ENCODE measurements at places on chromosomes 1 and 21. TPM values are rescaled to one million over a fixed set of nuclear protein-coding genes. Genes with fewer than 3 reads are reported as not detected.

DNA sequence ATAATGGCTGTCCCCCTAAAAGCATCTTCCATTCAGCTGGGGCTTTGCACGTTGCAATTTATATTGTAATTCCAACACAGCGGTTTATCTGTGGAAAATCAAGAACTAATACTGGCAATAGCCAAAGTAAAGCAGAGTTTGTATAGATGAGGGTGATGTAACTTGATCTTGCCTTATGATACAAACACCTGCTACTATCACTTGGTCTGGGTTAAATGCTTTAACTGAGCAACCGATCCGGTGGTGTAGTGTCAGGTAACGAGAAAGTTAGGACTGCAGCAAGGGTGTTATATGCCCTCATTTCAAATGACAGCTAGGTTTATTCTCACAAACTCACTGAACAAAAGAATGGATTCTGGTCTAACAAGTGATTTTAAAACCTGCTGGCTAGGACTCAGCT, 47.3 kb upstream of the PLPPR4 start:
- no peak for DNase-seq

DNA sequence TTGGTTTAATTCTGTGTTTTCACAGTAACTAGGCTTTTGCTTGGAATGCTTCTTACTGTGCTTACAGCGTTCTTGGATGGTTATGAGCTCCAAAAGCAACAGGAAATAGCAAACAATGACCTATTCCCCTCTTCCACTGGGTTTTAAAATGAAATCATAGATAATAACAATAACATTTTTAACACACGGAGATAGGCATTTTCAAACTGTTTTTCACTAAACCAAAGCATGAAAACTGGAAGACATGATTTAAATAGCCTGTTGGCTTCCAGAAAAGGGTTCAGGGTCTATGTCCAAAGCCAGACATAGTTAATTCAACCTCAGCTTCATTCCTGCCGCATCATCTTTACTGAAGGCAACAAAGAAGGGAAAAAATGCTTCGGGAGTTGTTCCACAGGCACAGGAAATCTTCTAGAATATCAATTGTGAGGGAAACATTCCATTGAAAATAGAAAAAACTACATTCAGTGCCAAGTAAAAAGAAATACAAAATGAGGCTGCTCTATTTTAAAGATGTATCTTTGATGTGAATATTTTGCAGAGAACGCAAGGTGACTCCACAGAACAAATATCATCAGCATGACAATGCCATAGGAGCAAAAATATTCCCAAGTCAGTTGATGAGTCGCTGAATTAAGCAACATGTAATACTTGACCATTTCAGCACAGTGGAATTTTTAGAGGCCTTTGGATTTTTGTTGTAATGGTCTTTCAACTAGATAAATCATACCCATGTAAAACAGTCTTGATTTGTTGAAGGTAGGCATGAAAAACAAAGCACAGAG, 80.7 kb downstream of the NID1 start:
- DNase-seq: no peak

GRCh38 chr1:67766141-67766978, 66.9 kb downstream of the GNG12 start:
- DNase-seq: peak; percentile 53

GRCh38 chr1:246797597-246797996, 73.4 kb downstream of the SCCPDH start:
- no peak for DNase-seq

KCNQ4 gene
- 0.24 TPM for polyA plus RNA-seq

- DNase-seq: no peak
Measured at GRCh38 chr1:167645625-167646414, 15.8 kb downstream of the RCSD1 start.

LCK gene
- not detected for polyA plus RNA-seq

PAQR6 gene
- 10.6 TPM for polyA plus RNA-seq

DNA sequence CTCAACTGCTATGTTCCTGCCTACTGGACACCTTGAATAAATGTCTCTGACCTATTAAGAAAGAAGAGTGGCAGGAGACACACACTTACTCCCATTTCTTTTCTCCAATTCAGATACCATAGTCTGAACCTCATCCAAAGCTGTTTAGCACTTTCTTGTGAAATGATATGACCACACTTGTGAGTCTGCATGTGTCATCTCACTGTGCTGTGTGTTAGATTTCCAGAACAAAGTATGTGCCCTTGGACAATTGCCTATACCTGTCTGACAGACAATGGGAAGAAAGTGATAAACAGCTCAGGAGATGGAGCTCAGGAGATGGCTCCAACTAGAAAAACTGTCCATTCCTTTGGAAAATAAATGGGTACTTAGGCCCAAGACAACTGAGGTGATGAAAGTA, 48.4 kb downstream of the USP48 start:
- no peak for DNase-seq

DNA sequence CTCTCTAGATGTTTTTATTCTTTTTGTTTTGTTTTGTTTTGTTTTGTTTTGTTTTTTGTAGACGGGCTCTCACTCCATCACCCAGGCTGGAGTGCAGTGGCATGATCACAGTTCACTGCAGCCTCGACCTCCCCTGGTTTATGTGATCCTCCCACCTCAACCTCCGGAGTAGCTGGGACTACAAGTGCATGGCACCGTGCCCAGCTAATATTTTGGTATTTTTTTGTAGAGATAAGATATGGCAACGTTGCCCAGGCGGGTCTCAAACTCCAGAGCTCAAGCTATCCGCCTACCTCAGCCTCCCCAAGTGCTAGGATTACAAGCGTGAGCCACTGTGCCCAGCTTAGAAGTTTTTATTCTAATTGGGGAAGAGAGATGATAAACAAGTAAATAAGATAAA, 13.3 kb upstream of the TP53BP2 start:
- DNase-seq: no peak

RPTN gene
- not detected for polyA plus RNA-seq

- DNase-seq: no peak
Measured at GRCh38 chr1:89200663-89201062, 1.9 kb upstream of the GBP4 start.

EXTL1 gene
- 0.07 TPM for polyA plus RNA-seq

DNA sequence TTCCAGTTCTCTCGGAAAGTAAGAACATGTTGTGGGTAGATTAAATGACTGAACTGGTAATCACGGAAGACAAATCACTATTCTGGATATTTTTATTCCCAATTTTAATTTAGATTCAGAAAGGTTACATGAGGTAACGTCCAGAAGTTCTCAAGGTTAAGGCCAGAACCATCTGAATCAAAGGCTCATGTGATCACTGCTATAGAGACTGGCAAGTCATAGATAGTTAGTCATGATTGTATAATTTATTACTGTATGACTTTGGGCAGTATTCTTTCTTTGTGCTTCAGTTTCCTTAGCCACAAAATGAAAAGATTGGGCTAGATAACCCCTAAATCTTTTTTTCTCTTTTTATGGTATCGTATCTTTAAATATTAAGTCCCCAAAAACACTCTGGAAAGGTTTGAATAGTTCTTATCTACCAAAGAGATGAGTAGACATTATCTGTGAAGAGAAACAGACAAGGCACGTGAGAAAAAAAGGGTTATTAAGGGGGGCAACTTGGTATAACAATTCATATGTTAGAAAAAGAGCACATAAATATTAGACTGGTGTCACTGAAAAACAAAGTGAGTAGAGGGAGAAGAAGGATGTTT, 241.0 kb downstream of the PTPRC start:
- no peak for DNase-seq

DNA sequence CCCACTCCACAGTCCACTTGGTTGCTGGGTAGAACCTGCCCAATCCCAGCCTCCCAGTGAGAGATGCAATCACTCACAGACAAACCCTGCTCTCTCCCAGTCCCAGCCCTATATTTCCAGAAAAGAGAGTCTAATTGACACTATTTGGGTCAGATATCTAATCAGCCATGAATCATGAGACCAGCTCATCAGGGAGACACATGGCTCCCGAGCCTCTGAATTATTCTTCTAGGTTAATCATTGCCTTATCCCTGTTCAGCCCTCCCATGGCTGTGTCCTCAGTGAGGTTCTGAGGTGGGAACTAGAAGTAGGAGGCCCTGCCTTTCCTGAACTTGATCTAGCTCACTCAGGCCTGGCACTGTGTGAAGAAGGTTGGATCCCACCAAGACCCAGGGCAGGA, 49.9 kb upstream of the ZC3H12A start:
- DNase-seq: no peak

DNA sequence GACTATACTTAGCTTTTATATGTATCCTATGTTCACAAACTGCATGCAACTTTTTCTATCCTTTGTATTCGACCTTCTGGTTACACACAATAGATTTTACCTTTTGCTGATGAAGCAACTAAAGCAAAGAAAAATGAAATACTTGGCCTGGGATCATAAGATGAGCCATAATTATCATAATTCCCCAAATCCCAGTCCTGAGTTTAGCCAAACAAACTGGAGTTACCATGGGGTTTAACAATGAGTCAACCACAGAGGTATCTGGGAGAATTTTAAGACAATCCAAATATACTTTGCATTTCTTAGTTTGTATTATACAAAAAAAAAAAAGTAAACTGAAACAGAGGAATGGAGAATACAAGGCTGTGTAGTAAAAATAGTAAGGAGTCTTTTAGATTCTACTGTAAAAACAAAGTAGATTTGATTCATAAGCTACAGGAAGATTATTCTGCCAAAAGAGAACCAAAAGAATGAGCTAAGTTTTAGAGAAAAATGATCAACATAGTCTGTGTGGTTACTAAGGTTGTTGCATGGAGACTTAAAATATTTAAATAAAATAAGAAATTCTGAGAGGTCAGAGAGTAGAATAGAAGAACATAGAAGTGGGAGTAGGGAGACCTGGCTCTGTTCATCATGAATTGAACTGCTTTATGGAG, 60.4 kb upstream of the GORAB start:
- no peak for DNase-seq

DNA sequence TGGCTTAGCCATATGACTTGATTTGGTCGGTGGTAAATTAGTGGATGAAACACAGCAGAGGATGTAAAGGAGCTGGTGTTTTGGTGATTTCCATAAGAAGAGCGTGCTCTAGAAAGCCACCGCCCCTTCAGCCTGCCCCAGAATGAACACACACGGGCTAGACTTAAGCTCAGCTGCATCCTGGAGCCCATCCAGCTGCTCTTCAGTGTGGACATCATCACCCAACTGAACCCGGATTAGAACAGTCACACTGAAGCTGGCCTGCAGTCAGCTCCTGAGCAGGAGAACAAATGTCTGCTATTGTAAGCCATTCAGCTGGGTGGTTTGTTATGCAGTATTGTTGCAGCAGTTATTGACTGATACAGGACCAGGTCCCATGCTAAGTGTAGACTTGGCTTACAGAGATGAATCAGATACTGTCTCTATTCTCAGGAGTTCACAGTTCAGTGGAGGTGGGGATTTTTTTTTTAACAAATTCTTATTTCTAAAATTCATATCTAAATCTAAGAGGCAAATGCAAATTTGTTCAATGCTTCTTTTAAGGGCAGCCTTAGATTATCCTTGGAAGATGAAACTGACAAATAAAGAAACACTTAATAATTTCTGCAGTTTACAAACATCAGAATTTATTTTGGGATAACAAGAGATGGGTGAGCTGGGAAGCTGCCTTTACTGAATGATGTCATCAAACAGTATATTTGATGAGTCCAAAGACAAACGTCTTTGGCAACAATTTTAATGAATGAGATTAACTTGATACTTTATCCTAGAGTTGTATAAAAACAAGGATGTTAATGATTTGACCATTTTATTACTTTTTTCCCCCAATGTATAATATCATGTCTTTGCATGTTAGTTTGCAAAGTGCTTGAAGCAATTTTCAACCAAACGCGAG, 251.2 kb downstream of the TRABD2B start:
- no peak for DNase-seq

DNA sequence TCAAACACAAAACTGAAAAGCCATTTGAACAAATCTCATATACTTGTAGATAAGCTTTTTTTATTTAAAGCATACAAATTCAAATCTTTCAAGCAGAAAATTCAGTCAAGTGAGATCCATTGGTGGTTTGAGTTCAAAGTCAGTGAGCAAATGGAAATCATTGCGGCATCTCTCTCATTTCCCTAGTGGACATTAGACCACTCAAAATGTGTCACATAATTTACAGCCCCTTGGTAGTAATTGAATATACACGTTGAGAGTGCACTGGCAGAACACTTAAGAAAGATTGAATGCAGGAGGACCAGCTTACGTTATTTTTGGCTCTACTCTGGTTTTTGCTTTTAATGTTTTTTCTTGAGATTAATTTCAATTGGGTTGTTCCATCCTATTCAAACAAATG, 633.7 kb downstream of the USP25 start:
- DNase-seq: no peak

CFHR1 gene
- polyA plus RNA-seq: 0.63 TPM

- DNase-seq: no peak
Measured at GRCh38 chr21:41894511-41894910, 15.4 kb upstream of the PRDM15 start.

GUK1 gene
- 107 TPM for polyA plus RNA-seq

GRCh38 chr21:35814858-35815619, 245.3 kb downstream of the SETD4 start:
- no peak for DNase-seq

DNA sequence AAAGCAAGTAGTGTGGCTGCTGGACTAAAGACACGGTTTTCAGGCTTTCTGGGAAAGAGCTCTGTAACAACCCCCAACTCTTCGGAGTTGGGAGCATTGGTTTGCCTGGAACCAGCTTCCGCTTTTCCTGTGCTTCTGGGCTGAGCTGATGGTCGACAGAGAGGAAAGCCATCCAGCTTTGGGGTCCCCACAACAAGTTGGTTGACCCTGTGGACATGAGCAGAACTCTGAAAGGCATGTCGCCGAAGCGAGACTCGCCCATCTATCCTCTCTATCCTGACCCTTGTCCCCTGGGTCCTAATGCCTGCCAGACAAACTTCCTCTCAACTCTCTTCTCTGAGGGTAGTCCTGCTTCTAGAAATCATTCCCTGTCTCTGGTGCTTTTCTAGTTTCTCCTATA, 31.9 kb upstream of the FCGR2A start:
- DNase-seq: no peak

KRTAP19-3 gene
- polyA plus RNA-seq: not detected

DNA sequence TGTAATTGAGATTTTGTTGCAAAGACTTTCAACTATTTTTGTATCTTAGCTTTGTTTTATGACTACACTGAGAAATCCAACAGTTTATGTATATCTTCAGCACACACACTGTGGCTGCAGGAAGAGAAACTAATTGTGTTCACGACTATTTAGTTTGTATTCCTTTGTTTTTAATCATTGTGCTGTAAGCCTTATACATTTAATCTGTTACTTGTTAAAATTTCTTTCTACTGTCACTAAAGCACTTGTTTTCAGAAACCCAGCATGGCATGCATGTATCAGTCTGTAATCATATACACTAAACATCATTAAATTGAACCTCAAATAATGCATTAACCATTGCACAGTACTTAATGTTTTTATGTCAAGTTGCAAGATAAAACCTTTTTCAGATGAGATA, 656 bp downstream of the ANGPTL1 start:
- DNase-seq: no peak

GRCh38 chr1:224545571-224545970, 70.5 kb upstream of the CNIH3 start:
- DNase-seq: no peak

SPRR3 gene
- polyA plus RNA-seq: not detected

GRCh38 chr21:35372201-35372600, 323.1 kb upstream of the RUNX1 start:
- no peak for DNase-seq

SLC2A5 gene
- 0.12 TPM for polyA plus RNA-seq

Data from A549 (cell line).